ENCODE measurements at places on chromosomes 3 and 15.

GRCh38 chr15:38479266-38479665 lies 25.3 kb downstream of the FAM98B start:
- no peak for DNase-seq

GRCh38 chr3:123283074-123283473 lies 81.3 kb downstream of the SEC22A start:
- no peak for DNase-seq

- no peak for DNase-seq
Observed at GRCh38 chr3:172939651-172940293, 189.2 kb downstream of the ECT2 start.

- no peak for DNase-seq
Observed at GRCh38 chr3:167742338-167742737, 6.8 kb downstream of the SERPINI1 start.

DNA sequence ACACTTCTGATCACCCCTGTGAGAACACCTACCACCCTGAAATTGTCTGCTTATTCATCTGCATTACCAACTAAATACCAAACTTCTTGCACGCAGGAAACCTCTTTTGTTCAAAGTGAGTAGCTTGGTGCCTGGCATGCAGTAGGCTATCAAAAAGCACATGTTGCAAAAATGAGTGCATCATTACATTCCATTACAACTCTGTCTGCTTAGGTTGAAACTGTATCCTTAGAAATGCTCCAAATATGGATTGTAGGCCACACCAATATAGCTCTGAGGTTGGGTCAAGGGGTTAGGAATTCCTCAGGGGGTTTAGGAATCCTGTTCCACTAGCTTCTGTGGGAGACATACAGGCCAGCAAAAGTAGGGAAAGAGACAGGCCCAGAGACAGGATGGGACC lies 107.2 kb downstream of the THRB start:
- no peak for DNase-seq

DNA sequence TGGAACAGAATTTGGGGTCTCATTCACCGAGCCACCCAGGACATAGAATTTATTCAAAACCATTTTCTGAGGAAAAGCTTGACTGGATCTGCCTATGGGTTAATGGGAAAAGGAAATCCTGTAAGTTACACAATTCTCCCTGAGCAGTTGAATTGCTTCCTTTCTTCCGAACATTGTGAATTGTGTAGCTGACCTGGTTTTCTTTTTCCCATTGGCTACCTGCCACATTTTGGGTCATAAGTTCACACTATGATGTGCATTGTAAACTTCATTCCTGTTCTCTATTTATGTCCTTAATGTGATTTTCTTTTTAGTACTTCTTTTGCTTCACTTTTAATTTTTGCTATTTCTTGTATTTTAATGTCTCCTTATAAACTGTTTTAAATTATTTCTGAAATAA lies 386.0 kb upstream of the LRRC3B start:
- DNase-seq, result no peak

DNA sequence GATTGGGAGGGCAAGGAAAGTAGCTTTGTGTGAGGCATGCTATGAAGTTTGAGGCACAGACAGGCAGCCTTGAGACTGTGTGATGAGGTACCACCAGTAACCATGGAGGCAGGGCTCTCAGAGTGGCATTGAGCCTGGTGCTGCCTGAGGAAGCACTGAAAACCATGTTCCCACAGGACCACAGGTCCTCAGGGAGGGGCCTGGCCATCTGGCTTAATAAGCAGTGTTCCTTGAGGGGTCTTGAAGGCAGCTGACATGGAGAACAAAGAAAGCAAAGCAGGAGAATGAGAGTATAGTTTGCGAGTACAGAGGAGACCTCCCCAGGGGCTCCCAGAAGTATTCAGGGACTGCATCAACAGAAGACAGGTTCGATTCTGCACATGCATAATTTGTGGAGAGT lies 346.6 kb downstream of the EPHB1 start:
- no peak for DNase-seq

DNA sequence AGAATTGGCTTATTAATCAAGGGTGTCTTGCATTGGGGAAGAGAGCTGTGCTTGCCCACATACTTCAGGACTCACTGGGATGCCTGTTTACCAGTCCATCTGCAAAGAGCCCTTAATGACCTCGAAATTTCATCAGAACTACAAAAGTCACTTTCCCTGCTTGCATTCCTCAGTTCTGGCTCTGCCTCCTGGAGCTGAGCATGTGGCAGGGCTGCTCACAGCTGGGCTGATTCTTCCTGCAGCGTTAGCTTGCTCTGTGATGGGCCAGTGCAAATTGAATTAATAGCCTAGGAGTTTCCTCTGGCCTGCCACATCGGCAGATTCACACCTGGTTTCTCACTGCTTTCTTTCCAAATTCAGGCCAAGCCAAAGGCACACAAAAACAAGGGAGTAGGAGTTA lies 108.9 kb downstream of the DUT start:
- no peak for DNase-seq

- DNase-seq, result no peak
Observed at GRCh38 chr3:79767194-79767904, 449 bp downstream of the ROBO1 start.

- no peak for DNase-seq
Observed at GRCh38 chr3:126886217-126886616, 96.7 kb upstream of the PLXNA1 start.

DNA sequence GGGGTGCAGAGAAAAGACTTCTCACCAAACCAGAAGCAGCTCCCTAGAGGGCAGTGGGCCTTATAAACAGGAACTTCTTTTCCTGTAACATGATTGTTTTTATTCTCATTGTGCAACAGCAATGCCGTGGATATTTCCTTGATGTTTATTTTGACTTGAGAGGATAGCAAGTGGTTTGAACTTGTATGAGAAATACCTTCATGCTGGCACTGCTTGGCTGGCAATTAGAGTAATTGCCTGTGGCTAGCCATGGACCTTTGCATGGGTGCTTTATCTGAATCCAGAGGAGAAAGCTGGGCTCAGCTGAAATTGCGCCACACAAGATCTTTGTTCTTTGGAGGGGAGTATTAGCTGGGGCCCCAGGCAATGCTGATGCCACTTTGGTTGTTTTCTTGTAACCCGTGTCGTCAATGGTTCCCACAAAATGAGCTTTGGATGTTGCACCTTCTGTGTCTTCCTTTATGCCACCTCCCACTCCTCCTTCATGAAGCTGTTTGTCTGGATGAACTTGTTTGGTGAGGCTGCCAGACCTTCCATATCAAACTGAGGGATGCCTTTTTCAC lies 37.9 kb downstream of the CMTM8 start:
- DNase-seq, result no peak

DNA sequence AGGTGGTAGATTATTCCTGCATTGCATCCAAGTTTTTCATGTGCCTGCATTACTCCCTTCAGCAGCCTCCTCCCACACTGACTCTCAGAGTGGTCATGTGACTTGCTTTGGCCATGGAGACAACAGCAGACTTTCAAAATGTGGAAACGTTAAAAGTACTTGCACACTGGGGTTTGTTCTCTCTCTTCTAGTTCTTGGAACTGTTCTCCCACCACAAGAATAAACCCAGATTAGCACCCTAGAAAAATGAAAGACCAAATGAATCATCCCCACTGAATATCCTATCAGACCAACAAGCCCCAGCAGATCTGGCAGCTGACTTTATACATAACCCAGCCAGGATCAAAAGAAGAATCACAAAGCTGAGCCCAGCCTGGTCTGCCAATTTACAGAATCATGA lies 398.5 kb downstream of the VPS13C start:
- no peak for DNase-seq

- DNase-seq, result no peak
Observed at GRCh38 chr3:123258811-123259420, 57.2 kb downstream of the SEC22A start.

DNA sequence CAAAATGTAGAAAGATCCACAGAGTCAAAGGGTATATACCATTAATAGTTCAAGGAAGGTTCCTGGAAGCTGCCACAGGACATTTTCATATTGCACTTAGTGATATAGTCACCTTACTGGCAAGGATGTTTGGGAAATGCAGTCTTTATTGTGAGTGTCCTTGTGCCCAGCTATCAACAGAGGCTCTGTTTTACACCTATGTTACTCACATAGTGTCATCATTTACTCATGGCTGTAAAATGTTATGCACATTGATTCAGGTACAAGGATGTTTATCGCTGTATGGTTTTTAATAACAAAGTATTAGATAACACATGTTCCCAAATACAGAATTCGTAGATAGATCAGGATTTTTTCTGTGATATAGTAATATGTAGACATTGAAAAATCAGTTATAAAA lies 50.9 kb downstream of the ZPLD1 start:
- no peak for DNase-seq

DNA sequence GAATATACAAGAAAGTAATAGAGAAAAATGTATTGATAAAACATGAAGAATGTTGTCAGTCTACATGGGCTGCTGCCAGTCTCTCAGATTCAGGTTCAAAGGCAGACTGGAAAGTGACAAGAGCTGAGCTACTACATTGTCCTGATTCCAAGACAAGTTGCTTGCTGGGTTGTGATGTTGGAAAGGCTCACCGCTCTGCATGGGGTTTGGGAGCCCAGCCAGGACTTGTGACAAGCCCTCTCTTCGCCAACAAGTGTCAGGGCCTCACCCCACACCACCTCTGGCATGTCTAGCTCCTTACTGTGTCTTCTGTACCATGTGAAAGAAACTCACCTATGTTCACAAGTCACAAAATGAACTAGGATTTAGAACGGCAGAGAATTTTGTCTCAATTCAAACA lies 43.0 kb upstream of the SH3GL3 start:
- no peak for DNase-seq

- DNase-seq, result no peak
Observed at GRCh38 chr15:91050128-91050455, 27.7 kb upstream of the VPS33B start.

- no peak for DNase-seq
Observed at GRCh38 chr15:78680431-78681075, 39.5 kb upstream of the CHRNB4 start.

- no peak for DNase-seq
Observed at GRCh38 chr15:100061944-100062343, 279.8 kb downstream of the ADAMTS17 start.

DNA sequence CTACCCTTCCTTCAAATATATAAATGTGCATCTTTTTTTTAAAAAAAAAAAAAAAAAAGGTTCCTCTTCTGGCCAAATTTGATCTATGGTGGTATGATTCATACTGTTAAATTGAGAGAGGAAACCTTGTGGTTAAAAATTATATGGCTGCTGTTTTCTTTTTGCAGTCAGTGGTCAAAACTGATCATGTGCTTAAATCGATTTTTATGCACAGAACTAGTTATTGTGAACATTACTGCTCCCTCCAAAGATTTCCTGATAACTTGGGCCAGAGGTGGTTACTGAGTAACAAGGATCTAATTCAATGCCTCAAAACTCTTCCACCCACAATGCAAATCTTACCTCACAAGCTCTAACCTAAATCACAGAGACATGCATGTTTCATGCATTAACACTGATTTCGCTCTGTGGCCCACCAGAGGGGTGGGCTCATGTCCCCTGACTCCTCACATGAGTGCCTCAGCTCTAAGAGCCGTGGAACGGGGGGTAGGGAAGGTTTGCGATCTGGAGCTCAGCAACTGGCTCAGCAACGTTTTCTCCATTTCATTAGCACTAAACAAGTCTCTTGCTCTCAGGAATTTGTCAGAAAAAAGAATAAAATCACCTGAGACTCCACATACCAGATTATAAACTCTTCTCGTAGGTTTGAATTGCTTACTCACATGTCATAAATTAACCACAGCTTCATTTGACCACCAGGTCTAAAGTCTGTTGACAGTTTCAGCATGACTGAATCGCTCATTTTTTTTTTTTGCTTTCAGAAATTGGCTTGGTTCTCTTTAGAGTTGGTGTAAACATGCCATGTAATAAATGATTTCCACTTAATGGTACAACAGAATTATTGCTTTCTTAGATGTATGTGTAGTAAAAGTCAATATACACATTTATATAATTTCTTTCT lies 280.4 kb downstream of the CD47 start:
- DNase-seq, result no peak

DNA sequence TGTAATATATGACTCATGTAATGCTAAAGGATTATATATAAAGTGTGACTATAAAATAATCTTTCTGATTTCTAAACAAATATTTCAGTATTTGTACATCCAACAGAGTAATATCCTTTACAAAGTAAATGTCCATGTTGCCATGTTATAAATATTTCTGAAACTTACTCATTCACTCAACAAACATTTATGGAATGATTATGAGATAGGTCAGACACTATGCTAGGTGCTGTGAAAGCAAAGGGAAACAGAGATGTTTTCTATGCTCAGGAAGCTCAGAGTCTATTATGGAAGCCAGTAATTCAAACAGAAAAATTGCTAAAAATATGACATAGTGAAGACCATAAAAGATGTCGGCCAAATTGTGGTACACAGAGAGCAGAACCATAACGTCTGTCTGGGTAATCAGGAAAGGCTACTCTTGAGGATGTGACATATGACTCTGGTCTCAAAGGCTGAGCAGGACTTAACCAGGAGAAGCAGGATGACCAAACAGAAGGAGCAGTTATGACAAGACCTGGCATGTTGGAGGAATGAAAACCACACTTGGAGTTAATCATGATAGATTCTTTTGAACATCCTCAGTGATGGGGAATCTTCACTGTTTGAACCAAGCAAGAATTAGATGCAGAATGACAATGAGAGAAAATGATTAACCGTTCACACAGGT lies 39.0 kb upstream of the MYO5C start:
- DNase-seq, result no peak

DNA sequence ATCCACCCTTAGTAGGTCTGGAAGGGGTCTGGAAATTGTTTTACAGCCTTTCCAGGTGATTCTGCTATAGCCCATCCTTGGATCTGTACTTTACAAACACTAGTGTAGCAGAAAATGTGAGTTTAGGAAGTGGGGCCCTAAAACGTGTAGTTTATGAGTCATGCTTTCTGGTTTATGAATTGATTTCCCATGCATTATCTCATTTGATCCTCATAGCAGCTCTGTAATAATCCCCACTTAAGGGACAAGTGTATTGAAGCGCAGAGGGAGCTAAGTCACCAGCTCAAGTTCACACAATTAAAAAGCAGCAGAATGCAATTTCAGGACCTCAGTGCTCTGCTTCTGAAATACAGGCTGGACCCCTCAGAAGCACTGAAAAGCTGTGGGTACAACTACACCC lies 22.7 kb upstream of the STARD5 start:
- DNase-seq, result no peak

- DNase-seq, result no peak
Observed at GRCh38 chr3:128910006-128910405, 30.6 kb downstream of the ACAD9 start.

DNA sequence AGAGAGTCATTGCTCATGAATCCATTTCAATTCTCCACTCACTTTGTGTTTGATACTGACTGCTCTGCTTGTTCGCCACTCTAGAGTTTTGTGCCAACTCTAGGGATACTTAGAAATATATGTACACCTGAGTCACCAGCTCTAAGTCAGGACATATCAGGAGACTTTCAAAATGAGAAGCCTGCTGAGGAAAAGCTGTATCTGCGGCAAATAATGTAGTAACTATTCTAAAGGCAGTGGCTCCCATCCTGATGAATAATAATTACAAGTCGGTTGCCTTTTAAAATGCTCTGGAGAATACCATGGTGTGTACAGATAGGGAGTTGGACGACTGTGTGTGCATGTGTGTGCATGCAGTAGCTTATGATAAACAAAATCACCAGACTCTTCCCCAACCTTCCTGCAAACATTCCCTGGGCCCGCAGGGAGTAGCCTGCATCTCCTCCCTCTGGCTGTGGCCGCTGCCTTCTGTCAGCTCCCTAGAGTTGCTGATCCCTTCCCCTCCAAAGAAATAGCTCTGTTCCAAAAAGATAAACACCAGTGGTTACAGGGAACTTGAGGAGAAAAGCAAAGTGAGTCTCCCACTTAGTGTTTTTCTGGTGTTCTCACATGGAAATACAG lies 346.3 kb upstream of the UMPS start:
- no peak for DNase-seq
